ENCODE measurements at places on chromosomes 11 and 22. TPM values are rescaled to one million over a fixed set of nuclear protein-coding genes. Genes with fewer than 3 reads are reported as not detected.

The CTSW gene
- not detected for total RNA-seq

The FAM227A gene
- total RNA-seq: 3.4 TPM

The CCDC73 gene
- not detected for total RNA-seq

The SHISA8 gene
- not detected for total RNA-seq

- no peak for DNase-seq
Measured at GRCh38 chr11:130099356-130099755, 29.7 kb downstream of the APLP2 start.

- no peak for DNase-seq
Measured at GRCh38 chr11:125276619-125276976, 112.0 kb downstream of the PKNOX2 start.

DNA sequence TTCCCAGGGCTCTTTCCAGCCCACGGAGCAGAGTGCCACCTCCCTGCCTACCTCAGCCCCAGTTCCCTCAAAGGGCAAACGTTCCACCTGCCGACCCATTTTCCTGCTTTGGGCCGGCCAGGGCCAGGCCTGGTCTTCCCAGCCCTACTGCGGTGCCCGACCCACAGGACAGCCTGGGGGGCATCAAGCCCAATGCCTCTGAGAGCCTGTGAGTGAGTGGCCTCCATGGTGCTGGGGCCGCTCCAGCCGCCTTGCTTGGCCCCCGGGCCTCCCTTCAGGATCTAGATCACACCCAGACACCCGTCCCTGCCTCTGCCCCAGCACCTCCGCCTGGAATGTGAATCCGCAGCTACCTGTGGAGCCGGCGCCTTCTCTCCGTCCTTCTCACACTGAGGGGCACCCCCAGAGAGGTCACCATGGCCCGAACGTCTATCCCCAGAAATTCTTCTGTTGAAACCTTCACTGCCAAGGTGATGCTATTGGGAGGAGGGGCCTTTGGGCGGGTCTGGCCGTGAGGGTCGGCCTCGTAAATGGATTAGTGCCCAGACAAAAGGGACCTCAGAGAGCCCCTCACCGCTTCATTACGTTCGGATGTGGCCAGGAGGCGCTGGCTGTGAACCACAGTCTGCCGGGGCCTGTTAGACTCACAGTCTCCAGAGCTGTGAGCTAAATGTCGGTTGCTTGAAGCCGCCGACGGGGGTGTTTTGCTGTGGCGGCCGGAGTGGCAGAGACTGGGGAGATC lies 36.2 kb upstream of the BRSK2 start:
- no peak for DNase-seq

GRCh38 chr11:75705541-75705940 lies 12.1 kb upstream of the MOGAT2 start:
- DNase-seq: no peak

DNA sequence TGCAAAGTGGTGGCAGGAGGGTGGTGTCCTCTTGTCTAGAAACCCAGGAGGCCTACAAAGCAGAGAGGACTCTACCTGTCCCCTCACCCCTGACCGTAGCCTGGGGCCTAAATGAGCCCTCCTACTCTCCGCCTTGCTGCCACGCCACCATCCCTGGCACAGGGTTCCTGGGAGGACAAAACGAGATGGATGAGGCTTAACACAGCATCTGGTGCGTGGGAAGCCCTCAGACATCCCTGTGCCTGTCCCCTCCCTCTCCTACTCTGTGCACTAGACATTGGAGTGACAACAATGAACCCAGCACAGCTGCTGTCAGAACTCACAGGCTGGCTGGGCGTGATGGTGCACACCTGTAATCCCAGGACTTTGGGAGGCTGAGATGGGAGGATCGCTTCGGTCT lies 36.4 kb upstream of the DKK3 start:
- no peak for DNase-seq

- DNase-seq: no peak
Measured at GRCh38 chr11:86431258-86431657, 56.6 kb downstream of the CCDC81 start.

DNA sequence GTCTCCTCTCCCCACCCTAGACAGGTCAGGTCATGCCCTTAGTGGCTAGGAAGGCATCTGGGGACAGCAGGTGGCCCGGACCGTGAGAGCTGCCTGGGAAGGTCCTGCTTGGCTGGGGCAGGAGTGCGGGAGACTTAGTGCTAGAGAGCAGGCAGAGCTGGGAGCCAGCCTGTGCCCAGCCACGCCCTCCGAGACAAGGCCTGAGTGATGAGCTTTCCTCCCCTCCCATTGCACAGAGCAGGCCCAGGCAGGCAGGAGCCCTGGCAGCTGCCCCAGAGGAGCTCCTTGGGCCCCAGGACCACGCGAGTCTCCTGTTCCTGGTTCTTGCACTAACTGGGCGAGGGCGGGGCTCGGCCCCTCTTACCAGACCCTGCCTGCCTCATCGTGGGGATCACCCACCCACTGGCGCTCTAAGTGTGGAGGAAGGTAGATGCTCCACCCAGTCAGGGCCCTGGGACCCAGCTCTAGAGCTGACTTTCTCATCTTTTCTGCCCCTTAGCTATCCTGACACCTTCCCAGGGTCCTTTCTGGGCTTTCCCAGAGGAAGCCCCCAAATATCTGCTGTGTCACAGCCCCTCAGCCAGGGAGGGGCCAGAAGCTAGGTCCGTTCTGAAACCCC lies 44.9 kb downstream of the MACROD1 start:
- DNase-seq: peak; percentile 25

DNA sequence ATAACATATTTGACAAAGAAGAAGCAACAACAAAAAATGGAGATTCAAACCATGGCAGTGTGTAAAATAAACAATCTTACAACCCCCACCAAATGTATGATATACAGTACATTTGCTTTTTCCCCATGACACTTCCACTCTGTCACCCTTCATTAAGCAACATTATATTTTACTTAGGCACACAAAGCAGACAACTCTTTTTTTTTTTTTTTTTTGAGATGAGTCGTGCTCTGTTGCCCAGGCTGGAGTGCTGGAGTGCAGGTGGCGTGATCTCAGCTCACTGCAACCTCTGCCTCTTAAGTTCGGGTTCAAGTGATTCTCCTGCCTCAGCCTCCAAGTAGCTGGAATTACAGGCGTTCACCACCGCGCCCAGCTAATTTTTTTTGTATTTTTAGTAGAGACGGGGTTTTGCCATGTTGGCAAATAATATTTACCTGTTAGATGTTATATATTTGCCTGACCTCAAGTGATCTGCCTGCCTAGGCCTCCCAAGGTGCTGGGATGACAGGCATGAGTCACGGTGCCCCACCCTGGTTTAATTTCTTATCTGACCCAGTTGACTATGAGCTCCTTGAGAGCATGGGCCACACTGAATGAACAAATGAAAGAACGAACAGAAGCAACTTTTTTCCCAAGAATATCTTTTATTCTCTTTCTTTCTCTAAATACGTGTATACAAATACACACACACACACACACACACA lies 5.5 kb upstream of the PCF11 start:
- DNase-seq: no peak

- peak; percentile 95 for DNase-seq
Measured at GRCh38 chr11:120807414-120808150, 216.3 kb upstream of the TBCEL start.

- DNase-seq: no peak
Measured at GRCh38 chr11:64401775-64402174, 42.8 kb downstream of the RPS6KA4 start.

GRCh38 chr11:19987331-19987801 lies 172.9 kb downstream of the DBX1 start:
- DNase-seq: peak; percentile 47

- DNase-seq: peak; percentile 79
Measured at GRCh38 chr11:36186340-36187175, 102.7 kb downstream of the COMMD9 start.

DNA sequence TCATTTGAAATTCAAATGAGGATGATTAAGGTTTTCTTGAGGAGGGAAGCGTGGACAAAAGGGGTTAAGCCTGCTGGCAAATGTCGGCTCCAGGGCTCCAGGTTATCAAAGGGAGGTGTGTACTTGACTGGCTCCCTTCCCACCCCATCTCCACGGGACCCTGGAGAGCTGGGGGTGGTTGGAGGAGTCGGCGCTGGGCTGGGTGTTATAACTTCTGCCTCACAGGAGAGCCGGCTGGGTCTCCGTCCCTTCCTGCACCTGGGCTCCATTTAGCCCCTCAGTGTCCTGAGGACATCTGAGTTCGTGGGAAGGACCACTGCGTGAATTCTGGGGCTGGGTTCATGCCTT lies 15.6 kb downstream of the POU2F3 start:
- DNase-seq: no peak
